HCT116 (cell line): ENCODE measurements at places on chromosomes 4 and X. TPM values are rescaled to one million over a fixed set of nuclear protein-coding genes. Genes with fewer than 3 reads are reported as not detected.

DNA sequence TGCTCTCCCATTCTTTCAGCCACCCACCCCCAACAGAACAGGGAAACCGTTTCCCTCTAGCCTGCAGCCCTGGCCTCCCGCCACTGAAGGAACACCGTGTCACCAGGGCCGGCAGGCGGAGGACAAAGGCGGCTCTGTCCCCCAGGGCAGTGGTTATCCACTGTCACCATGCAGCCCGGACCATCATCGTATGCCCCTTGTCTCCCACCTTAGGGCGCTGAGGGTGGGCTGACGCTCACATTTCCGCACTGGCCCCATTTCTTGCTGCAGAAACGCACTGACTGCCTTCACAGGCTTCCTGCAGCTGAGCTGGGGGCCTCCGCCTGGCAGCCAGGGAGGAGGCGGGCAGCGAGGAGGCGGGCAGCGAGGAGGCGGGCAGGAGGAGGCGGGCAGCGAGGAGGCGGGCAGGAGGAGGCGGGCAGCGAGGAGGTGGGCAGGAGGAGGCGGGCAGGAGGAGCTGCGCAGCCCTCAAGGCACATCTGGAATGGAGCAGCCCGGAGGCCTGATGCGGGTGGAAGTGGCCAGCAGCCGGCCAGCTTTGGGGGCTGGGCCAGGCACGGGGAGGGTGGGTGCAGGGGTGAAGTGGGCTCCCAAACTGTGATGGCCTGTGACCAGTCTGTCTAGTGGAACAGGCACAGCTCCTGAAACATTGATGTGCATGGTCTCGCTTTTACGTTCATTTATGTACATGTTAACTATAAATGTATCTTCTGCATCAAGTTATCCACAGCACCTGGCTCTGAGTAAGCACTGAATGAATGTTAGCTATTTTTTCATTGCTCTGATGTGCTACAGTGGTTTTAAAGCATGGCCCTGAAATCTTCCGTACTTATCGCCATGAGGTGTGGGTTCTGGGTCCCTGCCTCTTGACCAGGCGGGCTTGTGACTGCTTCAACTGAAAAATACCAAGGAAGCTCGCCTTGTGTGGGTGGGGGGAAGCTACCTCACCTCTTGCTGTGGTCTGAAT is 20.6 kb upstream of the KIAA0232 start:
- no peak for DNase-seq

Gene SASH3
- total RNA-seq = 0.42 TPM

Gene C4orf36
- 1.8 TPM for total RNA-seq

- DNase-seq = no peak
These were observed 20.8 kb downstream of the HMX1 start for GRCh38 chr4:8850830-8851188.

- peak; percentile 54 for DNase-seq
These were observed 27.3 kb upstream of the SORBS2 start for GRCh38 chr4:185839194-185839712.

DNA sequence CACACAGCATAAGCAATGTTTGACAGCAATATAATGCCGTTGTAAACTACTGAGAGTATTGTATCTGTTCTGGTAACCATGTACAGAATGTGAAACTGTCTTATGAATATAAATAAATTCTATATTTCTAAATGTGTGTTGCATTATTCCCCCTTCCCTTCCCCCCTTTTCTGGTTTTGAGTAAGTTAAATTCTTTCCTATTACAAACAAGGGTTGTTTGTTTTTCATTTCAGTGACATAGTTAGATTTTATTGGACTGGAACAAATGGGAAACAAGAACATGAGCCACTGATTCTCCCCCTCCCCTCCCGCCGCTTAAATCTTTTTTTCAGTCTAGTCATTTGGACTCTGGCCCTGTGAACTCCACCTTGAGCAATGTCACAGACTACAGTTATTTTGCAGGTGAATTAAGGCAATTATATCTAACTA is 69.8 kb downstream of the GPAT3 start:
- DNase-seq = no peak

- no peak for DNase-seq
These were observed 118.2 kb upstream of the IQCM start for GRCh38 chr4:149933883-149934282.

GRCh38 chrX:81120936-81121371 is 80.8 kb downstream of the HMGN5 start:
- no peak for DNase-seq

Gene ART3
- not detected for total RNA-seq

Gene COL4A5
- 29.4 TPM for total RNA-seq

DNA sequence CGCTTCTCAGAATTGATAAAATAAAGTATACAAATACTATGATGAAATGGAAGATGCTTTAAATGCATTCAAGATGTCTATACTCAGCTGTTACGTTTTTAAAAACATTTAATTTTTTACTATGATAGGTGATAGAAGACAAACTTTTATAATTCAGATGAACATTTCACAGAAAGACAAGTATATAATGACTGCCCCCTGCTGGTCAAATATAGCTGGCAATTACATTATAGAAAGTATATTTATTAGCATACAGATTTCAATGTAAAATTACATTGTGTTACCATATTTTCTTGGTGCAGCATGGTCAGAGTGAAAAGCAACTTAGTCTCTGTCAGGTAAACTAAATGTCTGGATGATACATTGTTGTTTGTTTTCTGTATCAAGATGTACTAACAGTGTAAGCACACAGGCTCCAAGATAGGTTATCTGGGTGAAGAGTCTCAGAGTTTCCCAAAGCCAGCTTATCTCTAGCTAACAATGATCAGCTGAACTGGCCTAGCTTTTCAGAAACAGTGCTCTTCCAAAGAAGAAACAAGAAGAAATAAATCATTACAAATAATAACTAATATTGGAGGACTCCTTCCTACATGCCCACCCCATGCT is 54.1 kb downstream of the SRPX start:
- DNase-seq = peak; percentile 3

Gene FHDC1
- total RNA-seq = 1.8 TPM

DNA sequence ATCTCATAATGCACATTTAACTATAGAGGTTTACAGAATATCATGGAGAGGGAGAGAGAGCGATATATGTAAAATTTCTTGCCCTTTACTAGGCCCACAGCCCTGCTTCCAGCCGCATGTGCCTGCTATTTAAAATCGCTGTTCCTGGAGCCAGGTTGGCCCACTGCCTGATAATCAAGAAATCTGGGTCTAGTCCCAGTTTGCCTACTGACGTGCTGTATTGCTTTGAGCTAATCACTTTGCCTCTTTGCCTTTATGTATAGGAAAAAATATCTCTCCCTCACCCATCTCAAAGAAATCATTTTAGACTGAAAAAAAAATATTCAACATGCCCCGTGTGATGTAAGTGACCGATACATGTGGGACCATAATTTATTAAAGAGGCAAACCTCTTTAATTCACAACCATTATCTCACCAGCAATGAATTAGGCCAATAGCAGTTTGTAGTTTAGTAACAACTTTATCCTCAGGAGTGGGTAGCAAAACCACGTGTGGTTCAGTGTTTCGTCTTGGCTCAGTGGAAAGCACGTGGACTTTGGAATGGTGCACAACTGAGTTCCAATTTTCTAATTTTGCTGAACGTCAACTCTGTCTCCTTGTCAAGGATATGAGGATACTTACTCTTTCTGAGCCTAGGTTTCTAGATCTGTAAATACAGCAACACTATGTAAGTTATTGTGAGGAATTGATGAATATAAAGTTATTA is 62.6 kb downstream of the GRXCR1 start:
- DNase-seq = no peak

GRCh38 chr4:121736735-121737351 is 28.1 kb downstream of the SMIM43 start:
- DNase-seq = peak; percentile 54

GRCh38 chr4:137967480-137968190 is 274.5 kb downstream of the SLC7A11 start:
- DNase-seq = no peak

GRCh38 chr4:54547299-54548097 is 110.3 kb upstream of the KIT start:
- DNase-seq = no peak

Gene CXCL5
- total RNA-seq = not detected

DNA sequence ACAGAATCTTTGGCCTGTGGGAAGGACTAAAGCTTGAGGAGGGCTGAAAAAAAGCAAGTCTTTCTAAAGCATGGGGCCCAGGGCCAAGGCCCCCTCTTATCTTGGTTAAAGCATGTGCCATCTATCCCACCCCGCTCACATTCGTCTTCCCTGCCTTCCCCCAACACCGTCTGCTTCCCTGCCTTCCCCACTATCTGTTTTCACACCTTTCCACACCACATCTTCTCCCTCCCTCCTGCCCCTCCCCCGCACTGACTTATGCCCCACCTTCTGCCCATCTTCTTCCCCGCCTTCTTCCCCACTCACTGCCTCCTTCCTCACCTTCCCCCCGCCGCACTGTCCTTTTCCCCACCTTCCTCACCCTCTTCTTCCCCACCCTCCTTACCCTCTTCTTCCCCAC is 890 bp upstream of the NAP1L5 start:
- no peak for DNase-seq

- DNase-seq = no peak
These were observed 577 bp downstream of the BGN start for GRCh38 chrX:153495362-153495751.

DNA sequence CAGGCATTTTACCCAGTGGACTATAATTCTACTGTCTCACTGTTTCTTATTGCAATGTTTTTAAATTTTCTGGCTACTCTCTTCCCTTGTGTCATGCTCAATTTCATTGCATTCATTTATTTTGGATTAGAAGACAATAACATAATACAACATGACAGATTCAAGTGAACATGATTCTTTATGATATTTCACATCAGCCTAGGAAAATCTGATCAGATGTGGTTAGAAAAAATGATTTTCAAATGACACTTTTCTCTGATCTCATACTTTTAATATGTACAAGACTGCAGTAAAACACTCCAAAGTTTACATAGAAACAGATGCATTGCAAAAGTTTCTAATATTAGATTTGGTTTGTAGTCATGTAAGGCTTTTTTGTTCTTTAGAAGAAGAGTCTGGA is 586.0 kb downstream of the ACTRT1 start:
- DNase-seq = no peak
